DMS153 (cell line): ENCODE measurements at places on chromosomes 3 and 15.

DNA sequence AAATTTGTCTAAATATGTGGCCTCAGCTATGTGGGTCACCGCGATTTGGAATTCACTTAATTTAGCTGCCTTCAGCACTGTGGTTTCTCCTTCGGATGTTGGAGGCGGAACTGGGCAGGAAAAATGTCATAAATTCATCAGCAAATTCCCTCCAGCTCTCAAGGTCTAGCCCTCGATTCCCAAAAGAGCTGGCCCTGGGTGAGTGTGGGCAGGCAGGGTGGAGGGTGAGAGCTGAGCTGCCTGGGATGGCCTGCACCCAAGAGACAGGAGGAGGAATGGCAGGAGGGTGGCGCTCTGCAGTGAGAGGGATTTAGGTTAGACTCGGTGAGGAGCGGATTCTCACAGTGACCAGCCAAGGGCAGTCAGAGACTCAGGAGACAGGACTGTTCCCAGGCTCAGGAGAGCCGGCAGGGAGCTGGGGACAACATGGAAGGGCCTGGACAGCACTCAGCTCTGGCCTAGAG is 57.1 kb downstream of the FEM1B start:
- DNase-seq, result no peak

DNA sequence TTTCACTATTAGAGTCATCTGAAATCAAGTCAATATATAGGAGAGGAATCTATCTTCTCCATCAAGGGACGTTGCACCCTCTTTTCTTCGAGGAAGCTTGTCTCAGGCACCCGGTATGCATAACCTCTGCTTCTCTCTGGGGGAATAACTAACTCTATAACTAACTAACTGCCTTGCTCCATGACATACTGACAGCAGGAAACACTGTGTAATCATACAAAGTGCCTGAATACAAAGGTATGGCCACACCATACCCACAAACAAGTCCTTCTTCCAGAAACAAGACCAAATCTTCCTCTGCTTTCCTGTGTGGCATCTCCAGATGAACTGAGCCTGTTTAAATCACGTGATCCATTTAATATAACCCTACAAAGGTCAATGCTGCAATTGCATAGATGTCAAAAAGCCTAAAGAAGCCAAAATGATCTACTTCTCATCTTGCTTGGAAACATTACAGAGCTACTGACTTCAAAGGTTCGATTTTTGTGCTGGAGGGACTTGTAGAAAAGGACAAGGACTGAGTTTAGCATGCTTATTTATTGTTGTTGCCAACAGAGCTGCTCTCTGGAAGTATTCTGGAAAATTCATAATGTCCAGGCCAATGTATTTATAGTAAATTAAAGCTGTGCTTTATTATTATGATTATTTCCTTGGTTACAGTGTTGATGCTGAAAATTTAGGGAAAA is 380.5 kb downstream of the FOXP1 start:
- no peak for DNase-seq

DNA sequence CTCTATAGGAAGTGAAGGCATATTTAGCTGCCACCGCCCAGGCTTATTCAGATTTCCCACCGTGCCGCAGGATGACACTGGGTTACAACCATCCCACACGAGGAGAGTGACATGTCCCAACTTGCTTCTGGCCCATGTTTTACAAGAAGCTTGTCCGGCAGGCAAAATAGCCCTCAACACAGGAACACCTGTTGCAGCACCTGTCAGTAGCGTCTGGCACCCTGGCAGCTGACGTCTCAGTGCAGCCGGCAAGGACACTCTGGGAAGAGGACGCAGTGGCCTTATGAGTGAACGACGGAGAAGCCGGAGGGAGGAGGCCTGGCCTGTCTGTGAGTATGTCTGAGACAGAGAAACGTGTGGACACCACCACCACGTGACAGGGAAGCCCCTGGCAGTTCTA is 32.1 kb downstream of the FAM174B start:
- peak; percentile 71 for DNase-seq

DNA sequence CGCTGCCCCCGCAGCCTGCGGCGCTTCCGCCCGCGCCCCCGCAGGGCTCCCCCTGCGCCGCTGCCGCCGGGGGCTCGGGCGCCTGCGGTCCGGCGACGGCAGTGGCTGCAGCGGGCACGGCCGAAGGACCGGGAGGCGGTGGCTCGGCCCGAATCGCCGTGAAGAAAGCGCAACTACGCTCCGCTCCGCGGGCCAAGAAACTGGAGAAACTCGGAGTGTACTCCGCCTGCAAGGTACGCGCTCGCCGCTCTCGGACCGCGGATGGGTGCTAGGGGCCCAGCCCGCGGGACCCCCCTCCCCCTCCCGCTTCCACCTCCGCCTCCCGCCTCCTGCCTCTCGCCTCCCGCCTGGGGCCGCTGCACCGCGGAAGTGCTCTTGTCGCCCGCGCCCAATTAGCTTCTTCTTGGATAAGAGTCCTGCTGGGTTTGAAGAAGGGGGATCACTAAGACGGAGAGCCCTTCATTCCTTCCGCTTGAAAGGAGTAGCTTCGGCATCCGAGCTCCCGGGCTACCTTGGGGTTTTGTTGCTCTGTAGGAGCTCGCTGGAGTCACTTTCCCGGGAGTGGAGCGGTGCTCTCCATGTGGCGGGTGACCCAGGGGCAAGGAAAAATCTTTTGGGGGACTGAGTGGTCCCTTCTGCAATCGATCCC is 426 bp downstream of the KAT2B start:
- DNase-seq, result no peak

GRCh38 chr15:83604549-83604948 is 49.4 kb upstream of the ADAMTSL3 start:
- DNase-seq, result no peak

- DNase-seq, result no peak
Observed at GRCh38 chr15:82298520-82298919, 35.9 kb downstream of the SAXO2 start.
